ENCODE measurements at places on chromosomes 11 and 22. TPM values are rescaled to one million over a fixed set of nuclear protein-coding genes. Genes with fewer than 3 reads are reported as not detected.
A peak's percentile ranks its signal among the peaks of the same experiment; 100 is the strongest.

Gene CNIH2
- polyA plus RNA-seq = 8.0 TPM

Gene PRSS23
- polyA plus RNA-seq = 4.4 TPM

Gene PKDREJ
- polyA plus RNA-seq = 0.05 TPM

Gene LMO1
- polyA plus RNA-seq = 1.3 TPM

Gene NARS2
- polyA plus RNA-seq = 8.4 TPM

Gene KRTAP5-9
- 0.38 TPM for polyA plus RNA-seq

GRCh38 chr11:83816572-83817187 is 530.5 kb upstream of the CCDC90B start:
- no peak for DNase-seq

DNA sequence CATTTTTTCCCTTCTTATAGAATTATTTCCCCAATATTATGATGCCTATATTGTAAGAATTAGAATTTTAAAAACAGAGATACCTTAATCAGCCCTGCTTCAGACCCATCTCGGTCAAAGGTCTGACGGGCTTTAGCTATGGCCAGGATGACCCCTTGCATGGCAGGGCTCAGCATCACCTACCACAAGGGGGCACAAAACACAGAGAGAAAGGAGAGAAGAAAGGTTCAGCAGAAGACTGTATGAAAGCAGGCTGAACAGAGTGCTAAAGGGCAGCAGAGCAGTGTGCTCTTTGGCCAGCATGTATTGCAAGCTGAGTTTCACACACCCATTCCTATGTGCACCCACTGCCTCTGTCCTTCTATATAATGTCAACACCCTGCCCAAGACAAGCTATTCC is 26.8 kb downstream of the CLDN25 start:
- DNase-seq = no peak

DNA sequence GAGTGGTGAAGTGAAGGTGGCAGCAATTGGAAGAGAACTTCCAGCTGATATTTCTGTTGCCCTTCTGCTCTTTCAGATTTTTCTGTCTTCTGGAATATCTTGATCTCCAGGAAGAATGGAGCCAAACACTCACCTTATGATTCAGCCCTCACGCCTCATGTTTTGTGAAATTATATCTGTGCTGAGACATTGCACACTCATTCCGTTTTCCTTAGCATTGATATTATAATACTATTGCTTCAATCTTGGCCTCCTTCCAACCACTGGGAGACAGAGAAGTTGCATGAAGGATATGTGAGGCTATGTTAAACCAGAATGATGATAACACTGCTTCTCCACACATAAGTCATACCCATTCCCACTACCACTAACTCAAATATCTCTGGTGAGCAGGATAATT is 177.9 kb downstream of the ETS1 start:
- DNase-seq = no peak

- DNase-seq = no peak
Measured at GRCh38 chr11:120001178-120002090, 136.5 kb downstream of the TRIM29 start.

DNA sequence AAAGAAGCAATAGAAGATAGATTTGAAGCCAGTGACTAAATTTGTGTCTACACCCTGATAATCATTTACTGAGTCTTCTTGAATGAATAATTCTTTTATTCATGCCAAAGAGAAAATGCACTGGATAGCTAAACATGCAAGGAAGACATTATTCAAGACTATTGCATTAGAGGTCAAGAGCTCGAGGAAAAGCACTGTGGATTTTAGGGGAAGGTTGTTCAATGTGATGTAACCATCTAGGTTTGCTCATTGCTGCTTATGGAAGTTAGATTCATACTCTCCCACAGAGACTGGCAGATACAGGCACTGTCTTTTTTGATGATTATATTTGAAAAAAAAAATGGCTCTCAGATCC is 682.1 kb downstream of the KCNA4 start:
- DNase-seq = no peak

DNA sequence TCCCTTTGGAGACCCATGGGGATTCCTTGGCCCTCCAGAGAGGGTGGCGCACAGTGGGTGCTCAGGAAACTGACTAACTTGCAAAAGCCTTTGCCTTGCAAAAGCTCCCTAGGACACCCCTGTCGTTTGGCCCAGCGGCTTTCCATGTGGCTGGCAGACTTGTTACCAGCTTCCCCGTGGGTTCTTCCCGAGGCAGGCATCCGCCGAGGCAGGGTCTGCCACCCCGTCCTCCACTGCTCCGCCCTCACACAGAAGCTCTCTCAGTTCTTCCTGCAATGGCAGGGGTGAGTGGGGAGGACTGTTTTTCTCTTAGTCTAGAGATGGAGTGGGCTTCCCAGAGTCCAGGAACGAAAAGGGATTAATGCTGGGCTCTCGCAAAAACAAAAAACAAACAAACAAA is 23.0 kb downstream of the ALX4 start:
- DNase-seq = no peak

DNA sequence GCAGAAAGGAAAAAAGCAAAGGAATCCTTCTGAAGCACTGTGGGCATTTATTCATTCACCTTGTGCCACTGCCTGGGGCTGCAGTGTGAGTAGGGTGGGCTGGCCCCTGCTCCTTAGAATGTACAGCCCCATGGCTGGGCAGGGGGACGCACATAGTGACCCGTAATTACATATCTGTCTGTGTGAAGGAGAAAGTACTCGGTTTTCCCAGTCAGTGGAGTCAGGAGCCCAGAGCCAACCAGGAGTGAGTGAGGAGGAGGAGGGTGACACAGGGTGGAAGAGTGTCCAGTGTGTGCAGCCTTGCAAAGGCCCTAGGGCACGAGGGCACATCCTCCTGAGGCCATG is 91.9 kb downstream of the CDKN1C start:
- DNase-seq = peak; percentile 6

DNA sequence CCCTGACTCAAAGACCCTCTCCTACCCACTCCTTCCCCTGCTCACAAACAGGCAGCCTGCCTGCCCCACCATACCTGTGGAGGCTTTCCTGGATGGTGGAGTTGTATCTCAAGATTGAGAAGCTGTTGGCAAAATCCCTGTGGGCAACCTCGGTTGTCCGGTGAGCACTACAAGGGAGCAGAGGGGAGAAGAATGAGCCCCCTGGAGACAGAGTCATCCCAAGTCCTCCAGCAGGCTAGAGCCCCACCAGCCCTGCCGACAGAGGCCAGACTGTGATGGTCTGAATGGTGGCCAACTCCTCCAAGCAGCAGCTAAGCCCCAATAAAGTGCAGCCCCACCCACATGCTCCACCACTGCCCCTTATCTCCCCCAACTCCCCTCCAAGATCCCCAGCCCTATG is 17.5 kb downstream of the TMPRSS13 start:
- no peak for DNase-seq

- DNase-seq = no peak
Measured at GRCh38 chr11:103967985-103968384, 68.5 kb upstream of the DDI1 start.

DNA sequence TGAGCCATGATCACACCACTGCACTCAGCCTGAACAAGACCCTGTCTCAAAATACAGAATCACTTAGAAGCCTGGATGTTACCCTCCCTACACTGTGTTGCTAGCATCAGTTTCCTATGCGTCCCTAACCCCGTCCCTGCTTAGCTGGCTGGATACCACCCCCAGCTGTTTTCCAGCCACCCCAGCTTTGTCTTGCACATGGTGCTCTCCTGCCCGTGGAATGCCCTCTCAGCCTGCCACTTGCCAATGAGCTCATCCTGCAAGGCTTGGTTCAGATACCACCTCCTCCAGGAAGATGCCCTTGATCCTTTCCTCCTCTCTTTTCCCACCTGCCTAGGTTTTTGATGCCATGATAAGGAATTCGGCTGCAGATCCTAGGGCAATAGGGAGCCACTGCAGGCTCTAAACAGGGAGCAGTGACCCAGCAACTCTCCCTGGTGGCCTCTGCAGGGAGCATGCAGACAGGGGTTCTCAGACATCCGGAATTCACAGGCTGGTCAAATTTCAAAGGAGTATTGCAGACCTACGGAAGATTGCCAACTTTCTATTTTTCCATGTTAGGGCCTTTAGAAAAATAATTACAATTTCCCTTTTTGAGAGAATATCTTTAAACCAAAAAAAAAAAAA is 52.7 kb upstream of the WNT7B start:
- DNase-seq = peak; percentile 14

DNA sequence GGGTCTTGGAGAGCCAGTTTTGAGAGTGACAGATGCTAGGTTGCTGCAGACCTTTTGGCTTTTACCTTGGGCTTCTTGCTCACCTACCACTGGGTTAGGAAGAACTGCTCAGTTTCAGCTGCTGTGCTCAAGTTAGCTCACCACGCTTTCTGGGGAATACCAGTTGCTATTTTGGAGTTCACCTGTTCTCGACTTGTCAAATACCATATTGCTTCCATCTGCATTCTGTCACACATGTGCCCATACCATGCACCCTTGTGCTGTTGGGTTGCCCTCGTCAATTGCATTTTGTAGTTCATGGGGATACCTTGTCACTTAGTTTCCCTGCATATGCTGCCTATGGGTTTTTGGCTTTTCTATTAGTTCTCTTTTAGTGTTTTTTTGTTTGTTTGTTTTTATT is 23.0 kb upstream of the BARX2 start:
- no peak for DNase-seq

DNA sequence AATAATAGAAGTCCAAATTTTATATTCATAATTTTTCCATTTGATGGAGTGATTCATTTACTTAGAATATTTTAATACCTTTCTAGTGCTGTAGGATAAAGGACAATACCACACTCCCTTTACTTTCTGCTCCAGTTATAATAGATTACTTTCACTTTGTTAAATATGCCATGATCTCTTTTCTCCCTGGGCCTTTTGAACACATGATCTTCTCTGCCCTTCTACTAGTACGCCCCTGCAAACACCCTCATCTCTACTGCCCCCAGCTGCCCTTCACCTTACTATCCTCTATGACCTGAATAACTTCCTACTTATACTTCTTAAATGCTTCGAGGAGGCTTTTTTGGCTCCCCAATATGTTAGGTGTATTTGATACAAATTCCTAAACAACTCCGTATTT is 177.3 kb downstream of the GUCY1A2 start:
- no peak for DNase-seq

DNA sequence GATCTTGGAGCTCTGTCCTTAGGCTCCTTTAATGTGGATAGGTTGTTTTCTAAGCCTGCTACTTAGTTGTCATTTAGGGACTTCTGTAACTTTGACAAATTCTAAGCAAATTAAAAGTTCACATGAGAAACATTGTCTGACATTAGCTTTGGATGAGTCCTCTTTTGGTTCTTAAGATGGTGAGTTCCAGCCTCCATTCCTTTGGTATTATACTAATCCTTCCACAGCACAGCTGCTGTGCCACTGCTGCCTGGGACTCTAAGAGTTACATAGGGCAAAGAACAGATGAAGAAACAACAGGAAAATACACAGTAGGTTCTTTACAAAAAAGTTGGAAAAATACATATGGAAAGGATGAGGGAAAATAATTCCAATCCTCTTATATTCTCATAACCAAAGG is 25.3 kb upstream of the PIK3C2A start:
- DNase-seq = no peak

DNA sequence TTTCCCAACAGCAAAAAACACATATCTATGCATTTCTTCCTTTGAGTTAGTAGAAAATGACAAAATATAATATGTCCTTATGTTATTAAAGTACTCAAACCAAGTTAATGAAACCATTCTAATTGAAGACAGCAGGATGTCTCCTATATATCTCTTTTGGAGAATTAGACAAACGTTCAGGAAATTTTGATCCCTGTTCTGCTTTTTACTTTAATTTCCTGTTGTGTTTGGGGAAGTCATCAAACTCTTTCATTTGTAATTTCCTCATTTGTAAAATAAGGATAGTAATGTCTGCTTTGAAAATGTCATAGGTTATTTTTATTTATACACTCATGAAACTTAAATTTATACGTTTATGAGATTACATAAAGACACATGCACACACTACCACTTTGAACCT is 281.8 kb upstream of the ANO5 start:
- DNase-seq = no peak

DNA sequence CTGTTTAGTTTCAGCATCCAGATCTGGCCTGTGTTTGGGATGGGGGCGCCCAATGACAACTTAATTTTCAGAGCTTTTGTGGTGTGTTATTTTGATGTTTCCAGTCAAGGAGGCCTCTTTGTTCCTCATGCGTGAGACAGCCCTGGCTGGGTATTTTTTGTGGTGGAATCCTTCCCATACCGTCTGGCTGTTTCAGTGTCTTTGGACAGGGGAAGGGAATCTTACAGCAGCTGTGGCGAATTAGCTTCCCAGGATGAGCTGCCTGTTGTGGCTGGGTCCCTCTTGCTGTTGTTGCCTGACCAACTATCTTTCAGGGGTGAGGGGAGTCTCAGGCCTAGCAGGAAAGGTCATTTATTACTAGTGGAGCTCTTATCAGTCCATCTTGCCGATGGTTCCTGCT is 138.8 kb downstream of the ARHGAP20 start:
- no peak for DNase-seq

- peak; percentile 73 for DNase-seq
Measured at GRCh38 chr11:123822032-123822431, 15.9 kb upstream of the OR6M1 start.

- no peak for DNase-seq
Measured at GRCh38 chr11:67586568-67587250, 3.1 kb downstream of the GSTP1 start.
